ENCODE measurements at places on chromosomes 16 and 17. TPM values are rescaled to one million over a fixed set of nuclear protein-coding genes. Genes with fewer than 3 reads are reported as not detected.

GRCh38 chr17:42061646-42062487 lies 11.5 kb upstream of the C17orf113 start:
- no peak for DNase-seq

DNA sequence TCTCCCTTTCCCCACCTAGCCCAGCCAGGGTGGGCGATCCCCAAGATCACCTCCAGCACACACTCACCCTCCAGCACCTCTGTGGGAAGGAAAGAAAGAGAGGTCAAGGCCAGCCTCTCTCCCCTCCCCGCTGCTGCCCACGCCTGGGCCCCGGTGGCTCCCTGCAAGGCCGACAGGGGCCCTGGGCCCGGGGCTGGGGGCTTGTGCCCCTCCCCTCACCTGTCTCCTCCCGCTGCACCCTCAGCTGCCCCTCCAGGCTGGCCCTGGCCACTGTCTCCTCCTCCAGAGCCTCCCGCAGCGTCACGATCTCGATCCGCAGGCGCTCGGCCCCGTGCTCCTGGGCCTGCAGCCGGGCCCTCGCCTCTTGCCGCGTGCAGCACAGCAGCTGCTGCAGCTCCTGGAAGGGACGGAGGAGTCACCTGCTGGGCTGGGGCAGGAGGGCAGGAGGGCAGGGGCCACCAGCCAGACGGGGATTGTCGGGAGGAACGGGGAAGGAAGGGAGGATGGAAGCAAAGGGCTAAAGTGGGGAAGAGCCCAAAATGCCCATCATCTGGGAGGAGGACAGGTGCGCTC lies 19.2 kb downstream of the RABEP2 start:
- no peak for DNase-seq

DNA sequence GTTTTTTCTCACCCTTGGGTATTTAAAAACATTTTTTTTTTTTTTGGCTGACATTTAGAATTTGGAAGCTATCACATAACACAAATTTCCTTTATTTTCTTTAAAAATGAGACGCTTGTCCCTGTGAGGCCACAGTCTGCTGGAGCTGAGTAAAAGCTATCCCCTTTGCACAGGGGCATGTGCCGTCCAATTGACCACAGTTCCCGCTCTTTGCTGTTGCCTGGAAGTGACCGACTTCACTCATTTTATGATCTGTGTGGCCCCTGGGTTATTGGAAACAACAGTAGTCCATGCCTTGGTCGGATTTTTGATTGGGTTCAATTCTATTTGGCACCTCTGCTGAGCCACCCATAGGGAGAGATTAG lies 405.0 kb downstream of the CPPED1 start:
- DNase-seq, result no peak

DNA sequence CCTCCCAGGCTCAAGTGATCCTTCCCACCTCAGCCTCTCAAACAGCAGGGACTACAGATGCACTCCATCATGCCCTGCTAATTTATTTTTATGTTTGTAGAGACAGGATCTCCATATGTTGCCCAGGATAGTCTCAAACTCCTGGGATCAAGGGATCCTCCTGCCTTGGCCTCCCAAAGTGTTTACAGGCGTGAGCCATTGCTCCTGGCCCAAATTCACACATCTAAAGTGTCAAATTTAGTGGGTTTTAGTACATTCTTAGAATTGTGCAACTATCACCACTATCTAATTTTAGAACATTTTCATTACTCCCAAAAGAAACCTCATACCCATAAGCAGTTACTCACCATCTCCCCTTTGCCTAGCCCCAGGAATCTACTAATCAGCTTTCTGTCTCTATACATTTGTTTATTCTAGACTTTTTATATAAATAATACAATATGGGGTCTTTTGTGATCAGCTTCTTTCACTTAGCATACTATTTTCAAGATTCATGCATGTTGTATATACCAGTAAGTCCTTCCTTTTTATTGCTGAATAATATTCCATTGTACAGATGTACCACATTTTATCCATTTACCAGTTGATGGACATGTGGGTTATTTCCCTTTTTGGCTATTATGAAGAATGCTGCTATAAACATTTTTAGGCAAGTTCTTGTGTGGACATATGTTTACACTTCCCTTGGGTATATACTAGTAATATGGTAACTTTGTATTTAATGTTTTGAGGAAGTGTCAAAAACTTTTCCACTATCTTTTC lies 25.1 kb upstream of the ITGA2B start:
- no peak for DNase-seq

- DNase-seq, result no peak
Observed at GRCh38 chr16:26981266-26981938, 85.3 kb upstream of the C16orf82 start.

DNA sequence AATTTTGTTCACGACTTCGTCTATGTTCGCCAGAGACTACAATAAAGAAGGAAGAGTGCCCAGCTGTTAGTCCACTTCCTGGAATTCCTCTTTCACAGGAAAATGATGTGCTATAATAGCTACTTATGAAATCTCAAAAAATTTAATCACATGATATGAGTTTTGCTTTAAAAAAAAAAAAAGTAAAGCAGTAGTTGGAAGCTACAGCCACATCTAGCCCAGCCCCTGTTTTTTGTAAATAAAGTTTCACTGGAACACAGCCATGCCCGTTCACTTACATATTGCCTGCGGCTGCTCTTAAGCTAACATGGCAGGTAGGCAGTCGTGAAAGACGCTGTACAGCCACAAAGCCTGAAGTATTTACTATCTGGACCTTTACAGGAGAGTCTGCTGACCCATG lies 15.3 kb downstream of the VPS53 start:
- no peak for DNase-seq

FCSK gene
- total RNA-seq, result 21.4 TPM

CPNE7 gene
- 16.5 TPM for total RNA-seq

GRCh38 chr16:71689901-71690300 lies 34.6 kb downstream of the PHLPP2 start:
- no peak for DNase-seq

GRCh38 chr17:40473573-40474365 lies 27.7 kb downstream of the TNS4 start:
- DNase-seq, result no peak

C17orf107 gene
- 1.4 TPM for total RNA-seq

DNA sequence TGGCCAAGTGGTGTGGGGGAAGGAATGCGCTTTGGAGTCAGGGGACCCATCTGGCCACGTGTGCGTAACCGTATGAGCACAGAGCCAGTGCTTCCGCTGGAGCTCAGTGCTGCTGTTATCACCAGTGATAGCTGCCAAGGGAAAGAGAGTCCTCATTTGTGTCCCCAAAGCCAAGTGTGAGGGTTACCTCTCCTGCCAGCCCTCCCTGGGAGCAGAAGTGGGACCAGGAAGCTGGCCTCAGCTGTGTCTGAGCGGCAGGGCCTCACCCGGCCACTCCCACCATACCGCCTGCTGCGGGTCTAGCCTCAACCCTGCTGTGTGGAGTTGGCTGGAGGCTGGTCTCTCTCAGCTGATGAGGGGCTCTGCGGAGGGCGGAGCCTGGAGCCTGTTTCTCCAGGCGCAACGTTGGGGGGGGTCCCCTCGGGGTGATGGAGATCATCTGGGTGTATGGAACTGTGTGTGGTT lies 44.5 kb downstream of the MEAK7 start:
- DNase-seq, result no peak

- DNase-seq, result no peak
Observed at GRCh38 chr17:60442271-60443173, 20.2 kb downstream of the CHCT1 start.

CHST6 gene
- not detected for total RNA-seq

GRCh38 chr17:55368706-55369105 lies 52.9 kb downstream of the MMD start:
- no peak for DNase-seq

GRCh38 chr17:43200127-43200526 lies 11.5 kb upstream of the TMEM106A start:
- DNase-seq, result no peak

GRCh38 chr17:80564545-80564944 lies 19.9 kb downstream of the RPTOR start:
- DNase-seq, result no peak

INPP5K gene
- total RNA-seq, result 75.5 TPM

LITAFD gene
- not detected for total RNA-seq

- DNase-seq, result no peak
Observed at GRCh38 chr17:72710202-72710601, 382.3 kb downstream of the SLC39A11 start.

GRCh38 chr16:57803134-57803990 lies 1.1 kb upstream of the KIFC3 start:
- DNase-seq, result no peak

DNA sequence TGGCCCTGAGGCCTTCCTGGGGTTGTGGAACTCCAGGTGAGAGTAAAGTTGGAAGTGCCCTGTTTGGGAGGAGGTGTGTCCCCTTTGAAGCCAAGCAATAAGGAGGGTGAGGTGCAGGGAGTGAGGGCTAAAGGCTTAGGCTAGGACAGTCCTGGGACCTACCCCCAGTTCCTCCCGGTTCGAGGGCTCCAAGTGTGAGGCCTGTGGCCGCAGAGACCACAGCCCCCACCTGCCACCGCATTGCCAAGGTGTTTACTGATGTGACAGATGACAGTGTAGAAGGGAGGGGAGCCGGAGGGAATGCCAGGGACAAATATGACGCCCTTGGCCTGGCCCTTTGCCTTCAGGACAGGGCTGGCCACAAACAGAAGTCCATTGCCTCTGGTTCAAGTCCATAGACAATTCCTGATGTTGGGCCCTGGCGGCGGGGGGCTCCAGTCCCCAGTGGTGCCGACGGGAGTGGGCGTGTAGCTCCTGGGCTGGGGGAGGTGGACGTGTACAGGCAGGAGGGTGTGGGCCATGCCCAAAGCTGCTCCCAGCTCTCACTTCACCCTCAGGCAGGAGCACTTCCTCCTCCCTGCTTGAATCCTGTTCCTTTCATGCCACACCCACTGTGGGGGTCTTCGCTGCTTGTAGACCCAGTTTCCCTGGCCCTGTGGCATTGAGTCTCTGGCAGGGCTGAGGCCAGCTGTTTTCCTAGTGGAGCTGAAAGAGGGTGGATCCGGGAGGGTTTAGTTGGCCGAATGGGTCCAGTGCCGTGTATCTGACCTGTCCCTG lies 3.2 kb downstream of the ADORA2B start:
- DNase-seq, result no peak

All from HT-29 (cell line).